Stimulated activated CD8-positive, alpha-beta memory T cell treated with anti-CD3 and anti-CD28 coated beads, Interleukin-15, amount 100 ng/mL, for 24 hours (primary cell): ENCODE measurements at places on chromosomes 11 and 22.

GRCh38 chr11:1759851-1760220, 3.9 kb downstream of the CTSD start:
- DNase-seq: no peak

- DNase-seq: no peak
These were observed 4.0 kb upstream of the WNT11 start for GRCh38 chr11:76209973-76210930.

GRCh38 chr11:65776196-65776595, 4.6 kb downstream of the AP5B1 start:
- no peak for DNase-seq

DNA sequence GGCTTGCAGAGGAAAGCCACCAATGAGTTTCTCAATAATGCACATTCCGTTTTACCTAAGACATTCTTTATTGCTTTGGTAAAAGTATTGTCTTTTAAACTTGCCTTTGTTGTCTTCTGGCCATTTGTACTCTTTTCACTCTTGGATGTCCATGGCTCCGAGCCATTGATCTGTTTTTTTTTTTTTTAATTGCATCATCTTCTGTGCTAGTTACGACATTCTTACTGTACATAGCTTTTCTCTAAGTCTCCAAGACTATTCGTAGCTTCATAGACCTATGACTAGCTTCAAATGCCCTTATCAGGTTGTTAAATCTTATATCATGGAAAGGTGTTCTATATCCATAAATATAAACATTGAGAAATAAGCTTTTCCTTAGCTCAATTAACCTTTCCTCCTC, 1522.6 kb downstream of the FAM181B start:
- DNase-seq: no peak

GRCh38 chr11:43689167-43689566, 8.6 kb downstream of the HSD17B12 start:
- no peak for DNase-seq
